ENCODE measurements at places on chromosomes 1 and 21.

DNA sequence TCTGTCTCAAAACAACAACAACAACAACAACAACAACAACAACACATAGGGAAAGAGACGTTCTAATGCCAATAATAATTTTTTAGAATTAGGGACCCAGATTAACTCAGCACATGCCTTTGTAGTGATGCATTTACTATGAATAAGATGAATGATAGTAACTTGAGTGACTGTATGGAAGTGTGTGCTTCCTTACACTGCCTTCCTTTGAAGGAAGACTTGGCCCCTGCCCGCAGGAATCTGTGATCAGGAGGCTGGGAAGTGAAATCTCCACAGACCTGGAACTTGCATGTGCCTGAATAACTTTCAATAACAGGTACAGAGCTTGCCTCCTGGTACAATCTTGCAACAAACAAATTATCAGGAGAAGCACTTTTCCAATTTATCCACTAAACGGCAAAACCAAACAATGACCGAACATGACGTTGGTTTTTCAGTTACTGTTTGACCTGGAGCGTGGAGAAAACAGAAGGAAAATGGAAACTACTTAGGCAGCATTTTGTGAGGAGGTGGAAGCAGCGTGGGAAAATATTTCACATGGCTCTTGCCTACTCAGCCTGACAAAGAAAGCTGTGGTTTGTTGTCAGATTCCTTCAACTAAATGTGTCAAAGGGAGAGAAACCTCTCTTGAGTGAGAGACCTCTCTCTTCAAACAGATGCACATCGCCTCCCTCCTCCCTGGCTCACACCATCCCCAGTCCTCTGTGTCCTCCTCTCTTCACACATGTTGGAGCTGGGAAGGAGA, 10.1 kb upstream of the ABCA4 start:
- DNase-seq, result no peak

DNA sequence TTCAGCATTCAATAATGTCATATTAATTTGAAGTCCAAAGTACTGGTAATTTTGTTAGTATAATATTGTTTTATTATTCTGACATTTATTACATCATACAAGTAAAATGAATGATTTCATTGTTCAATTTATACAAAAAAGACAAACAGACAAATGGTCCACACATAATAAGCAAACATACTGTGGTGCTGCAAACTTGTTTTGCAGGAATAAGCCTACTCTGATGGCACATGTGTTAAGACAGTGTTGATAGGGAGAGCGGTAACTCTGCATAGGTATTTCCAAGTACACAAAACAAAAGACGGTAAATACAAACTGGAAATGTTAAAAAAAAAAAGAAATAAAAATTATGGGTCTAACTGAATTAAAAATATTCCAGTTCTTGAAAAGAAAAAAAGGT, 59.7 kb upstream of the DPYD start:
- no peak for DNase-seq

DNA sequence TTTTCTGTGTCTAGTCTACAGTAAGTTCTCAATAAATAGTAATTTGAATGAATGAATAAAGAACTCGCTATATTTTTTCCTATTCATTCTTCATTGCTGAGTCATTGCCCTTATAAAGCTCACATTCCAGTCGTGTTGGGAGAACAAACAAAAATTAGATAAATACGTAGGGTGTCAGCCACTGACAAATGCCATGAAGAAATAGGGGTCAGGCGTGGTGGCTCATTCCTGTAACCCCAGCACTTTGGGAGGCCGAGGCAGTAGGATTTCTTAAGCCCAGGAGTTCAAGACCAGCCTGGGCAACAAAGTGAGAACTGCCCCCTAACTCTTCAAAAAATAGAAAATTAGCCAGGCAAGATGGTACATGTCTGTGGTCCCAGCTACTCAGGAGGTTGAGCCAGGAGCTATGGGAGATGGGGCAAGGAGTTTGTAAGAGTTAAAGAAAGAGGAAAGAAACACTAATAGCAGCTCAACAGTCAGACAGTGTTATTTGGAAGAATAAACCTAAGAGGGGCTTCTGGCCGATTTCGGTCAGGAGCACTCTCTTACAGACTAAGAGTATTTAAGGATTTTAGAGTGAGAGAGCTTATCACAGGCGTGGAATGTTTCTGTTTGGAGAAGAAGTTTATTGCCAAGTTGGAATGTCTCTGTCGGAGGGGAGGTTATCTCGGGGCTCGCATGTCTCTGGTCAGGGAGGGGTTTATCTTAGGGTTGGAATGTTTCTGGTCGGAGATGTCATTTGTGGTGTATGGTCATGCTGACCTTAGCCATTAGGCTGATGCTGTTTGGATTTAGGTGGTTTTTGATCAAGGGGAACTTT, 1.8 kb upstream of the CHML start:
- no peak for DNase-seq

DNA sequence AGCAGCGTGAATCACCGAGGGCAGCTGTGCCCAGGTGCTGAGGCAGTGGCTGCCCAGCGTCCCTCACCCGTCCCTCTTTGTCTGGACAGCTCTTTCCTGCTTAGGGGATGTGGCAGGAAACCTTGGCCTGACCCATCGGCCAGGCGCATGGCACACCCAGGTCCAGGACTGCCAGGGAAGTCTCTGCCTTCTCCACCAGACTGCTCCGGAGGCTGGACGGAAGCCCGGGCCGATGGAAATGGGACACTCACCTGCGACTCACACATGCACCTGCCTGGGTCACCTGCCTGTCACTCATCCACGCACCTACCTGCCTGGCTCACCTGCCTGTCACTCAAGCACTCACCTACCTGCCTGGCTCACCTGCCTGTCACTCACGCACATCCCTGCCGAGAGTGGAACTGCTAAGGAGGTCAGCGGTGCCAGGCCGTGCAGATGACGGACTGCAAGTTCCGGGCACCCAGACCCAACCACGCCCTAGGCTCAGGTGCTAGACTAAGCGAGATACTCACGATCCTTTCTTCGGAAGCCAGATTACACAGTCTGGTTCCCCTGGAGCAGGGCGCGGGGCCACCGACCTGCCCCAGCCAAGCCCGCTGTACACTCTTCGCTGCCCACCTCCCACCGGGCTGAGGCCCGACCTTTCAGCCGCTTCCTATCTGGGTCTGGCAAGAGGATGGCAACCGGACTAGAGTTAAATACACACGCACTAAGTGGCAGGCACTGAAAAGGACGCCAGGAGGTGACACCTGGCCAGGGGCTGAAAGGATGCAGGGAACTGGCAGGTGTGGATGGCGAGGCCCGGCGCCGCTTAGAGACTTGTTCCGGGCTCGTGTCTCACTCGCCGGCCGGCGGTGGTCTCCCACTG, 1.1 kb downstream of the UBE2J2 start:
- peak; percentile 70 for DNase-seq

- no peak for DNase-seq
Measured at GRCh38 chr1:52862666-52863458, 20.3 kb downstream of the ZYG11A start.

DNA sequence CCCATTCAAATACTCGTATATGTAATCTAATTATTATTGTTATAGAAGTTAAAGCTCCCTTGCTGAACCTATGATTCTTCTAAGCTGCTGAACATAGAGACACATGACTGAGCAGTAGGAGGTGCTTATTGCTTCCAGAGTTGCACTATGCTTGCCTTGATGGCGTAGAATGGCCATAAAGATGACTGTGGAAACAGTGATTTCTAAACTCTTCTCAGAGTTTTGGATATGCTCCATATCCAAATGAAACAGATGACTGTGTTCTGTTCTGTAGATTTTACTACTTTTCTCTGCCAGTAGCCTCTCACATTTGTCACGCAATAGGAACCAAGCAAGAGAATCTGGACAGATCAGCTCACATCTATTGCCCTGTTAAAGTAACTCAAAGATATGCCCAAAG, 88.1 kb upstream of the CACYBP start:
- no peak for DNase-seq

DNA sequence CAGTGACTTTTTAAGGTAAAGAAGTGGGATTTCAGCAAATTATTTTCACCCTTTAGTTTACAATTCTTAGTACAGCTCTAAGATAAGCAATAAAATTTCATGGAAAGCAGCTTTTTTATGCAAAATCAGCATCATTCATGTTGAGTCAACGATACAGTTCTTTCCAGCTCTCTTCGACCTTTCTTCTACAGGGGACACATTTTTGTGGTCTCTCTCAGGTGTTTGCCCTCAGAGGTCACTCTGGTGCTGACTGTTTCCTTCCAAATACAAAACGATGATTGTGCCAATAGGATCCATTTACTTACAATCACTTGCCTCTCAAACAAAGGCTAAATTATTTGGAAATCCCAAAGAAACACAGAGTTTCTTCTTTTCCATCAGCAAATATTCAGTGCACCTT, 51.0 kb downstream of the PSMG1 start:
- no peak for DNase-seq

All from H7 (cell line).